ENCODE measurements at places on chromosomes 2 and 18.

GRCh38 chr2:29920130-29920577, 1.2 kb downstream of the ALK start:
- no peak for DNase-seq

DNA sequence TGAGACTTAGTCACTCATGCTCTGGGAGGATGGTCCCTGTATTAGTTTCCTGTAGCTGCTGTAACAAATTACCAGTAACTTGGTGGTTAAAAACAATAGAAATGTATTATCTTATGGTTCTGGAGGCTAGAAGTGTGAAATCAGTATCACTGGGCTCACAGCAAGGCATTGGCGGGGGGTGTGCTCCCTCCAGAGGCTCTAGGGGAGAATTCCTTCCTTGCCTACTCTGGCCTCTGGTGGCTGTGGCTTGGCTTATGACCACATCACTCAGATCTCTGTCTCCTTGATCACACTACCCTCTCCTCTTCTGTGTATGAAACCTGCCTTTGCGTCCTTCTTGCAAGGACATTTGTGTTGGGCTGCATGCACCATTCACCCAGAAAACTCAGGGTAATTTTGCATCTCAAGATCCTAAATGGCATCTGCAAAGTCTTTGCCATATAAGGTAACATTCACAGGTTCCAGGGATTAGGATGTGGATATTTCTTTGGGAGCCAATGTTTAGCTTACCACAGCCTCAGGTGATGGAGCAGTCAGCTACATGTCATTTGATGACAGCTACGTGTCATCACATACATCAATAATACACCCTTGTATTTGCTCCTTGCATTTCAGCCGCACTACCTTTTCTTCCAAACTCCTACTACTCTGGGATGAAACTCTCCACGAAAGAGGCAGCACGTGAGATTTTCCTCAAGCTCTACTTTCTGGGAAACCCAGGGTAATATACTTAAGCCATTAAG, 49.6 kb upstream of the POU3F3 start:
- DNase-seq: no peak

- DNase-seq: no peak
Measured at GRCh38 chr2:60518567-60518966, 34.9 kb downstream of the BCL11A start.

DNA sequence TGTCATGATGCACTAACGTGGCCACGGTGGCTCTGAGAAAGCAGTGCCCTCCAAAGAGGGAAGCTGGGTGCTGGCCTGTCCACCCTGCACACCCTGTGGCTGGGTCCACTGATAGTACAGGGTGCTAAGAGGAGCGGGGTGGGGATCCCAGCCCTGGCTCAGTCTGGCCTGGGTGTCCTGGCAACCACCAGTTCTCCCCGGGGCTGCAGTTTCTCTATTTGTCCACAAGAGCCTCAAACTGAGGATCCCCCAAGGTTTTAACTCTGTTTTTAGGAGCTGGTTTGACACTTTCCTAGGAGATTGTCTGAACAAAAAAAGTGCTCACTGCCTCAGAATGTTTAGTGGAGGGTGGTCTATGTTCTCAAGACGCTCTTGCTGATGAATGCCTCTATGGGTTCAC, 29.0 kb downstream of the EDAR start:
- DNase-seq: no peak

DNA sequence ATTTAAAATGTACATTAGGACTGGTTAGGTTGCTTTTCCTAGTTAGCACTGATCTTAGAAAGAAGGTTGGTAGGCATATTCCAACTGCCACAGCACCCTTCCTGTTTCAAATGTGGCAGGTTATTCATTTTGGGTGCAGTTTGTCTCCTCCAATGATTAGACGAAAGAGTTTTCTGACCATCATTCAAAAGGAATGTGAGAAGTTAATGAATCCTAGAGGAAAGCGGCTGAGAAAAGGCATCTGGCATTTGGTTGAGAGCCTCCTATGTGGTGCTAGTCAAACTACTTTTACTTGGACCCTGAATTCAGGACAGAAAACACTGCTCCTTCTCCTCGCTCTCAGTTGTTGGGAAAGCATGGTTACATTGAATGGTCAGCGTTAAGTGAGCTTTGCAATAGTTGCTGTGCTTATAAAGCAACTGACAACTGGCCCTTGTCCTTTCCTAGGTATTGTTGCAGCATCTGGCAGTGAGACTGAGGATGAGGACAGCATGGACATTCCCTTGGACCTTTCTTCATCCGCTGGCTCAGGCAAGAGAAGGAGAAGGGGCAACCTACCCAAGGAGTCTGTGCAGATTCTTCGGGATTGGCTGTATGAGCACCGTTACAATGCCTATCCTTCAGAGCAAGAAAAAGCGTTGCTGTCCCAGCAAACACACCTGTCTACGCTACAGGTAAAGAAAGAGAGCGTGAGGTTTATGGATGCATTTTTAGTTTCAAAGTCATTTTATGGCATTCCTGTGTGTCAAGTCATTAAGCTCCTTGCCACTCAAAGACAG, 6.1 kb downstream of the TGIF1 start:
- DNase-seq: no peak

DNA sequence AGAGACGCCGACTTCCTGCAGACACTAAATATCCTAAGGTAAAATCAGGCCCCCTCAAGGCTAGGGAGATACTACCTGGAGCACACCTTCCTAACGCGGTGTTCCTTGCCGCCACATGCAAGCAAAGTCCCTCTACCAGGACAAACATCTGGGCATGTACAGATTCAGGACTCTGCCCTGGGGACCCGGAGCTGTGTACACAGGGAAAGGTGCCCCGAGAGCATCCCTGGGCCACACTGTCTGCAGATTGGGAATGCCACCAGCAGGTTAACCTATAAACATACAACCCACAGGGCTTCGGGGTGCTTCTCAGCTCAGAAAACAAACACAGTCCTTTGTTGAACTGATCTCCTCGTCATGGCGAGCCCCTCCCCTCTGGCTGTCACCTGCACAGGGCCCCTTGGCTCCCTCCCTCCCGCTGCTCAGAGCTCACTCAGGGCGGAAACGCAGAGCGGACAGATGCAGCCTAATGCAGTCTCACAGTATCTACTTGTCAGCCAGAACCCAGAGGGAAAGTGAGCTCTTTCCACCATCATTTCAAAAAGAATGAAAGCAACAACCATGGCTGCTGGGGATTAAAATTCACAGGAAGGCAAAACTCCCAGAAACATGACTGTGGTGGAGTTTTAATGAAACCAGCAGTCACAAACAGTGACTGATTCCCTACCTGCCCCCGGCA, 218.8 kb downstream of the HDAC4 start:
- DNase-seq: peak; percentile 63

Data from NCI-H187 (cell line).